ENCODE measurements at places on chromosomes 5 and 9. TPM values are rescaled to one million over a fixed set of nuclear protein-coding genes. Genes with fewer than 3 reads are reported as not detected.

Gene ZFP2
- total RNA-seq: not detected

Gene EEIG1
- 84.0 TPM for total RNA-seq

Gene ZNF300
- total RNA-seq: 2.7 TPM

Gene PCDHGB4
- 0.93 TPM for total RNA-seq

Gene PARP8
- 0.16 TPM for total RNA-seq

Gene CARD6
- 3.8 TPM for total RNA-seq

Gene SPARC
- 22.3 TPM for total RNA-seq

Gene GFRA3
- total RNA-seq: not detected

Gene TAS2R1
- total RNA-seq: not detected

Gene SAXO1
- total RNA-seq: not detected

Gene GPX3
- total RNA-seq: 18.4 TPM

Gene LCN12
- 0.81 TPM for total RNA-seq

Gene SH3PXD2B
- 17.8 TPM for total RNA-seq

Gene ARHGEF28
- total RNA-seq: 15.0 TPM

Gene SLC45A2
- not detected for total RNA-seq

Gene NPR3
- total RNA-seq: 14.8 TPM

Gene ANKRD34B
- total RNA-seq: not detected

Gene SVEP1
- total RNA-seq: 1.6 TPM

Gene SLC6A7
- not detected for total RNA-seq

Gene HACD4
- total RNA-seq: 1.0 TPM

Gene ADAMTS2
- 0.09 TPM for total RNA-seq

Gene PTGES
- 136 TPM for total RNA-seq

All from A549 treated with RU486 at 1 μM for 4 hours (cell line).